ENCODE measurements at places on chromosomes 13 and 19.
A peak's percentile ranks its signal among the peaks of the same experiment; 100 is the strongest.

DNA sequence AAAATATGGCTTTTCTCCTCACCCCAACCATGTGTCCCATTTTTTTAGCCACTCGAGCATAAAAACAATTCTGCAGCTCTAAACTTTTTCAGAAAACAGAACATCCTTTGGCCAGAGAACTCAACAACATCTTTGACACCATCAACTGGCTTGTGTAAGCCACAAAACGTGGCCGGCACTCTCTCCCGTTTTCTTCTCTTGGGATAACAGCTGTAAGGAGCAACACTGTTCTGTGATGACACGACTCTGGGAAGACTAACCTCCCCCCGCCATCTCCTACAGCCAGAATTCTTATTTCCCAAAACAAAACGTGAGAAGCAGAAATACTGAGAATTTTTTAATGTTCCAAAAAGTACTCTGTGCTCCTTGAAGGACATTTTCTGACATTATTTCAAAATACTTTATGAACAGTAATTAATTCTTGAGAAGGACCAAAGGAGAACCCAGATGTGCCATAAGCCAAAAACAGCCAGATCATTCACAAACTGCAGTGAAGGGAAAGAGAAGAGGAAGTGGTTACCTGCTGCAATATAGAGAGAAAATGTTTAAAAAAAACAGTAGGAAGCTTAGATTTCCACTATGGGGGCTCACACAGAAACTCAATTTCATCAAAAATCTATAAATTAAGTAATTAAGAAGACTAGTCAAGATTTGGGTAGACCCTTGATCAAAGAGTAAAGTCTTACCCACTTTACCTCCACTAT is 25.8 kb downstream of the COL4A1 start:
- no peak for DNase-seq
- no peaks in the 10 kb centered on the region for H3K36me3 ChIP-seq
- H3K27ac ChIP-seq: no peak overlapping the region
- no peaks in the 10 kb centered on the region for H3K27me3 ChIP-seq
- no peak overlapping the region for H3K4me3 ChIP-seq
- H3K4me1 ChIP-seq: peaks cover 11% of the 10 kb centered on the region

- no peaks in the 10 kb centered on the region for H3K27me3 ChIP-seq
- H3K36me3 ChIP-seq: no peaks in the 10 kb centered on the region
- H3K4me1 ChIP-seq: peaks cover 6% of the 10 kb centered on the region
- H3K27ac ChIP-seq: no peak overlapping the region
Observed at GRCh38 chr13:48542138-48542537, 9.3 kb upstream of the RCBTB2 start.

DNA sequence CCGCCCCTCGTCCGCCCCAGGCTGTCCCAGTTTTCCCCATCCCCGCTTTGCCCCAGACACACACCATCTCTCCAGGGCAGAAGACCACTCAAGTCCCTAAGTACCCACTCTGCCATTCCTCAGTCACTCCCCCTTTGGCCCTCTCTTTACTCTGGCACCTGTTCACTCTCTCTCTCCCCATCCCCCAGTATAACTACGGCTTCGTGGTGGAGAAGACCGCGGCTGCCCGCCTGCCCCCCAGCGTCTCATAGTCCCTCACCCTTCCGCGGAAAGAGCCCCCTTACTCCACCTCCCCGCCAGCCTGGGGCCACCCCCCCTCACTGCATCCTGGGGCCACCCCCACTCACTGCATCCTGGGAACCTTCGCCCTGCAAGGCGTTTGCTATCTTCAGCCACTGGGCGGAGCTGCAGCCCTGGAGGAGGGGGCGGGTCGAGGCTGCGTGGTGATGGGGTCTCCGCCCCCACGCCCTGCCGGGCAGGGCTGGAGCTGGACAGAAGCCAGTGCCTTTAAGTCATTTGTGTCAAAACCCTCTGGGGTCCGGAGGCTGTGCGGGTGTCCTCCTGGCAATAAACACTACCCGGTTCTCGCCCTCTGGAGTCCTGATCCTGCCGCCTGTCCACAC is 5.0 kb downstream of the MVB12A start:
- H3K27me3 ChIP-seq: no peaks in the 10 kb centered on the region
- H3K4me3 ChIP-seq: peak overlapping the region; percentile 22
- peak; percentile 64 for DNase-seq
- H3K36me3 ChIP-seq: peaks cover 3% of the 10 kb centered on the region

GRCh38 chr19:5837761-5838352 is 1.6 kb downstream of the FUT6 start:
- no peak for DNase-seq

- no peaks in the 10 kb centered on the region for H3K36me3 ChIP-seq
- H3K27me3 ChIP-seq: peaks cover 8% of the 10 kb centered on the region
- no peak overlapping the region for H3K27ac ChIP-seq
- H3K4me3 ChIP-seq: no peak overlapping the region
- no peak for DNase-seq
Observed at GRCh38 chr19:38441657-38442348, 8.3 kb downstream of the RYR1 start.

- no peak for DNase-seq
- H3K4me1 ChIP-seq: no peaks in the 10 kb centered on the region
- no peaks in the 10 kb centered on the region for H3K36me3 ChIP-seq
- no peak overlapping the region for H3K27ac ChIP-seq
Observed at GRCh38 chr19:8185343-8186068, 23.7 kb upstream of the CERS4 start.

- peaks cover 20% of the 10 kb centered on the region for H3K27me3 ChIP-seq
- H3K27ac ChIP-seq: no peak overlapping the region
- H3K36me3 ChIP-seq: no peaks in the 10 kb centered on the region
- no peak for DNase-seq
- no peak overlapping the region for H3K4me3 ChIP-seq
- peaks cover 13% of the 10 kb centered on the region for H3K4me1 ChIP-seq
Observed at GRCh38 chr13:110114316-110114715, 192.6 kb downstream of the COL4A1 start.

Data from mesothelial cell of epicardium (in vitro differentiated cells).